ENCODE measurements at places on chromosomes 13 and 19. TPM values are rescaled to one million over a fixed set of nuclear protein-coding genes. Genes with fewer than 3 reads are reported as not detected.

EHD2 gene
- 66.0 TPM for total RNA-seq

NLRP5 gene
- not detected for total RNA-seq

INTS6 gene
- 38.7 TPM for total RNA-seq

PLK5 gene
- total RNA-seq: not detected

GNA15 gene
- 0.40 TPM for total RNA-seq

TPTE2 gene
- not detected for total RNA-seq

IGFL3 gene
- not detected for total RNA-seq

KLC3 gene
- not detected for total RNA-seq

WDR87 gene
- not detected for total RNA-seq

OBI1 gene
- 24.2 TPM for total RNA-seq

CLDN10 gene
- not detected for total RNA-seq
